ENCODE measurements at places on chromosomes 16 and 17.
A peak's percentile ranks its signal among the peaks of the same experiment; 100 is the strongest.

- no peak for DNase-seq
These were observed 5.6 kb upstream of the PVALEF start for GRCh38 chr17:81159611-81160265.

DNA sequence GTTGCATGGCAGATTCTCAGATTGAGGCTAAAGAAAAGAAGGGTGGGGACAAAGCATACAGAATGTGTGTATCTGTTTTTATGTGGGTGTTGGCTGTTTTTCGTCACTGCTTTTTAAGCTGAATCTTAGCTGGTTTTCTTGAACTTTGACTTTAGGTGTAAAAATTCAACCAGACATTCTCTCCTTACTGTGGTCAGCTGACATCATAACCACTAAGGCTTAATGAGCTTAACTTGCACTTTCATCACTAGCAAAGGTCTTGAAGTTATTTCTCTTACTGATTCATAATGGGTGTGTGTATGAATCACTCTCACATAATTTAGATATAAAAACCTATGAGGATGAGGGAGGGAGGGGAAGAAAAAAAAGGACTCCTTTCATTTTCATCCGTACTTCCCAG is 4.0 kb upstream of the CDC6 start:
- DNase-seq = peak; percentile 53

DNA sequence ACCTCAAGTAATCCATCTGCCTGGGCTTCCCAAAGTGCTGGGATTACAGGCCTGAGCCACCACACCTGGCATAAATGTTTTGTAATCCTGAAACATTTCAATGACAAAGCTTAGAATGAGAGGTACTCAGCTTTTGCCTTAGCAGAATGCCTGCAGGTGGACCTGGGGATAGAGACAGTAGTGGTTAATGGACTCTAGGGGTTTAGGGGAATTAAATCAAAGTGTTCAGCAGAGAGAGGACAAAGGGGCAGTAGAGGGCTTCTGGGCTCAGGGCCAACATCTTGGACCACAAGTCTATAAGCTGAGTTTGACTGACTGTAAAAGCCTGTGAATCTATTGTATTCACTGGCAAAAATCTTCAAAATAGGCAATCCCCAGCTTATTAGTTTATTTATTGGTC is 36.0 kb upstream of the MED13 start:
- no peak for DNase-seq

DNA sequence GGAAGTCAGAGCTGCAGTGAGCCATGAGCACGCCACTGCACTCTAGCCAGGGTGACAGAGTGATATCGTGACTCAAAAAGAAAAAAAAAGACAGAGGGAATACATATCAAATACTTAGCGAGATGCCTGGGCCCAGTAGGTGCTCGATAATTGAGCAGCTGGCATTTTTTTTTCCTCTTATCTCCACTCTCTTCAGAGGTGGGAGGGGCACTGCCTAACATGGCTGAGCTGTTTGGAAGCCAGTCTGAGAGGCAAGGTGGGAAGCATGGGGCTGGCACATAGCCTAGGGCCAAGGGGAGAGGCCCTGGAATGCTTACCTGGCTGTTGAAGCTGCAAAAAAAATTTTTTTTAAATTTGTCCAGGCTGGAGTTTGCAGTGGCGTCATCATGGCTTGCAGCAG is 38.4 kb downstream of the HIC1 start:
- no peak for DNase-seq

GRCh38 chr17:82281502-82282238 is 8.2 kb upstream of the CSNK1D start:
- peak; percentile 62 for DNase-seq

DNA sequence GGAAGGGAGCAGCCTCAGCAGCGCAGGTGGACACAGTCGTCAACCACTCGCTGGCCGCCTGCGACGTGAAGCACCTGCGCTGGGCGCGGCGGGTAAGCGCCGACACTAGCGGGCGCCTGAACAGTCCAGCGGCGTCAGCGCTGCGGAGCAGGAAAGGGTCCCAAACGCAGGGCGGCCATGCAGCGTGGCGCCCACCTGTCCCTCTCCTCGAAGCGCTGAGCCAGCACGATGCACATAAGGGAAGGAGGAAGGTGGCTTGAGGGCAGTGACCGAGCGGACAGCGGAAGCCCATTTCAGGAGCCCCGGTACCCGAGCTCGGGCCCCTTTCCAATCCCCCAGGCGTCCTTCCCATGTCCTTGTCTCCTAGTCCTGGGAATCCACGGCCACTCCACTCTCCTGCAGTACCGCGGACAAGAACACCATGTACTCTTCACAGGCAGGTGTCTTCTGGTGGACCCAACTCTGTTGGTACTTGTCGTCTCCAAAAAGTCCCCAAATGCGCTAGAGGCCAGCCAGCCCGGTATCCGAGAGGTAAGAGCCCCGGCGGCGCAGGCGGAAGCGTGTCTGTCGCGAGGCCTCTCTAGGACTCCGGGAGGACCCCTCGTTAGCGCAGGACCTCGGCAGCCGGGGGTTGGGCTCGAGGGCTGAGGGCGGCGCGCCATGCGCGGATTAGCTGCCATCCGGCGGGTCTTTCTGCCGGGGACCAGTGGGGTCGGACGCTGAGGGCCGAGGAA is 14.4 kb downstream of the ZNF232 start:
- no peak for DNase-seq

DNA sequence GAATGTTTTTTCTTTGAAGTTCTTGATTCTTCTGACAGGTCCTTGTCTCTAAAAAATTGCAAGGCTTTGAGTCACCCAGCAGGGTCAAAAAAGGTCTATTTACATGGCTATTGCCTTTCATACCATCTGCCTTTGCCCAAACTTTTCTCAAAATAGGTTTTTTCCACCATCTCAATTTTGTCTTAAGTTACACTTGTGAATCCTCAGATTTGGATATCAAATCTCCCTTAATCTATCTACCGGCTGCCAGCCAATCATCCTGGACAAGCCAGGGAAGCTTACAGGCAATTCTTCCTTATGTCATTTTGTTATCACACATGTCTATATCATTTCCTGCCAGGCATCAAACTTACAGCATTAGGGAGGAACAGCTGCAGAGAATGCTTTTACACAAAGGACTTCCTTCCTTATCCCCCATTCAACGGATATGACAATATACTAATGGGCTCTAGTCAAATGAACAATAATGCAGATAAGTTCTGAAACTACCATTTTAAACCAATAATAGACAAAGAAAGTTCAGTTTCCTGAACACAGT is 104.1 kb upstream of the CORO6 start:
- DNase-seq = peak; percentile 96

DNA sequence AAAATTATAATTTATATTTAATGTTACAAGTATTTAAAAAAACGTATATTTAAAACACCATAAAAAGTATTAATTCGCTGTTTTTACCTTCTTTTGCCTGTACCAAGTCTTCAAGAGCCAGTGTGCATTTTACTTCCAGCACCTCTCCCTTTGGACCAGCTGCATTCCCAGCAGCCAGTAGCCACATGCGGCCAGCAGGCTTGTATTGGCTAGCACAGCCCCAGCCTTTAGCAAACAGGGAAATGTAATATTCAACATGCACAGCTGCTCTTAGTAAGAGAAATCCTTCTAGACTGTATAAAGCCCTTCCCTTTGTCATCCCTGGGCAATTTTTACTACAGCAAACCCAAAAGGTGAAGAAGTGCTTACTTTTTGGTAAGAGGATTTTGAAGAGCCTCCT is 6.6 kb downstream of the DHODH start:
- DNase-seq = no peak

Measured in dermis blood vessel endothelial cell (primary cell).